ENCODE measurements at places on chromosomes 5 and 9.

DNA sequence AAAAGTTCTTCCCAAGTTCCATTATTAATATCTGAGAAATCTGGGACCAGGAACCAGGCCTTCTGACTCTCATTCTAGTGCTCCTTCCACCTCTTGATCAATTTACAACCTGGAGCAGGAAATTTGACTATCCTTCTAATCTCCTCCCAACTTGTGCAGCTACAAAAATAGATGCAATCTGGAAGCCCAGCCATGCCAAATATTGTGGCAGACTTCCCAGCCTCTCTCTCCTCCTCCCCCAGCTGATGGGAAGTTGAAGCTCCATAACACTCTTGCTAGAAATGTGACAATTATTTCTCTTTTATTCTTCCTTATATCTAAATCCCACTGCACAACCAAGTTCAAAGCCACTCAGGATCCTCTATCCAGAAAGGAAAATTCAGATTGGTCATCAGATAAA is 252.1 kb downstream of the SEC61B start:
- no peak for DNase-seq

GRCh38 chr9:130914417-130915095 is 17.9 kb upstream of the QRFP start:
- DNase-seq, result no peak

- DNase-seq, result no peak
Observed at GRCh38 chr9:17005056-17005823, 129.6 kb upstream of the CNTLN start.

DNA sequence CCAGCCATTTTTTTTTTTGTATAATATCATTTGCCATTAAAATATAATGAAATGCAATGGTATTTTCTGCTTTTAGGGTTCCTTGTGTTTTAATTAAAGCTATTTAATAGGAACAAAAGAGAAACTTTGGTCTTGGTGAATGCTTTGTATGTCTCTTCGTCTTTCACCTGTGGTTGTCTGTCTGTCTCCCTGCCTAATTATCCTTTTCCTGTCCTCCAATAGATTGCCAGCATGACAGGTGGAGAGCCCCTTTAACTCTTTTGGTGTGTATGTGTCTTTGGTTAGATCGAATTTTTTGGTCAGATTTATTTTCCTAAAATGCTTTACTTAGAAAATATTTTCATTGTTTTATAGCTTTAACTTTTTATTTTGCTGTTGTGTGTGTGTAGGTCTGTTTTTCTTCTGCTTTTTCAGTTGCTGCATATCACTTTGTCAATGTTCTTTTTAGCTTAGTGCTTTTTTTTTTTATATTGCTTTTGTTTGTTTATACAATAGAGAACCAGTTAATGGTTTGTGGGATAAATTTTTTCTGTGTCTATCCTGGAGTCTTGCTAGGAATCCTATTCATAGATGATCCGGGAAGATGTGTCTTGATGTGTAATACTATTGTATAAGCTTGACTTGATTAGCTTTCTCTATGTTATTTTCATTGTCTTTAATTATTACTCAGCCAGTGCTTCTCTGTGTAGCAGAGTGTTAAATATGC is 8.6 kb downstream of the CHMP5 start:
- no peak for DNase-seq

DNA sequence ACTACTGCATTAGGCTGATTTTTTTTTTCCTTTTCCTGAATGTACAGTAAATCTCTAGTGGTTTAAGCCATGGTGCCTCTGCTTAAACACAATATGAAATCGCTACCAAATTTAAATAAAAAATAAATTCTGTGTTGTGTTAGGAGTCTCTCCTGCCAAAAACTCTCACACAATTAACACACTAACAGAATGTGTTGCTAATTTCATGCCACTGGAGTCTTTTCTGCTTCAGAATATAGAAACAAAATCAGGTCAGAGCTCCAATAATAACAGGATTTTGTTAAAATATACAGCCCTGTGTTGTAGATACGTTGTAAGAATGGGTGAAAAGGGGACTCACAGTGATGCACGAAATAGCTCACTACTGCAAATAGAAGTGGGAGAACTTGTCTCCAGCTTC is 398.8 kb downstream of the ZSWIM6 start:
- no peak for DNase-seq

DNA sequence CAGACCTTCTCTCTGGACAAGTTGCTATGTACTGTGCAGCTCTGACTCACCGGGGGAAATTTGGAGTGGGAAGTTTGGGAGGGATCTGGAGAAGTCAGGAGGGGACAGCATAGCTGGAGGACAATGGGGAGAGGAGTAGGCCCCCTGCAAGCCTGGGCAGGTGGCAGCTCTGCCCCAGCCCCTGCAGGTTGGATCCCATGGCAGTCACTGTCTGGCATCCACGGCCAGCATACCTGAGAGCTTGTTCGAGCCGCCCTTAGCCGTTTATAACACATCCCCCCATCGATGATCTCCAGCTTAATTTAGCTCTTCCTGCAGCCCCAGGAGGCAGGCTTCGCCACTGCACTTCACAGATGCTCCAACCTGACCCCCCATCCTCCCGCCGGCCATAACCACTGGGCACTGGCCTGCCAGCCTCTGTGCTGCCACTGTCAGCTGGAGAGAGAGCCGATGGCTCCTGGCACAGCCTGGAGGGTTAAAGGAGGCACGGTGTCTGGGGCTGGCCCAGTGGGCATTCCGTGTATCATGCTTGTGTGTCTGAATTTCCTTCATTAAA is 57.7 kb upstream of the RNU6ATAC start:
- DNase-seq, result no peak

DNA sequence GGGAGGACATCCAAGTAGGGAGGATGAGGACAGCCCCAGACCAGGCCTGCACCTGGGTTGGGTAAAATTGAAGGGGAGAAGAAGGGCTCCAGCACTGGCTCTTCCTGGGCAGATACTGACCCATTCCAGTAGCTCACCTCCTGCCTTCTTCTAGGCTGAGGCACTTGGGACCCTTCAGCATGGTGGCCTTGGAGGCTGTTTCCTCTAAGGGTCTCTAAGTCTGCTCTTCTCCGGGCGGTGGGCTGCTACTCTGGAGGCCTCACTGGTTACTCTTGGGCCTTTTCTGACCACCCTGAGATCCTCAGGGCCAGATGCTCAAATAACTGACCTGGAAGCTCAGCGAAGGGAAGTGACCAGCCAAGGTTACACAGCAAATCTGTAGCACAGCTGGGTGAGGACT is 2.8 kb upstream of the TIFAB start:
- DNase-seq, result no peak

GRCh38 chr5:88979726-88980125 is 96.7 kb upstream of the MEF2C start:
- no peak for DNase-seq

DNA sequence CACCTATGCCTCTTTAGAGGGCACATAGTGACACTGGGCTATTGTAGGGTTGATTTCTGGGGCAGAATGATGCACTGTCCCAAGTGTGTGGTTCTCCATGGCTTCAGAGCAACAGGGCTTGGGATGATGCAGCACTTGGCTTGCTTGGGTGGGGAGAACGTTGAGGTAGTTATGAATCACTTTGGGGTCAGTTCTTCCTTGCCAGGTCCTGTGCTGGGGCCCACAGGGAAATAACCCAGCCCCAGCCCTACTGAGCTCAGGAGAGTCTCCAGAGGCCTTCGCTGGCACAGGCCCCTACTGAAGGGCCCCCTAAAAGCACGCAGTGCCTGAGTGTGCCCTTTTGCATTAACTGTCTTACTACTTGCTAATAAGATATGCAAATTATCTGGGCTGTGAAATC is 24.2 kb downstream of the JADE2 start:
- DNase-seq, result no peak

GRCh38 chr9:83473488-83473971 is 64.7 kb downstream of the FRMD3 start:
- DNase-seq, result no peak

All from activated CD4-positive, alpha-beta T cell treated with anti-CD3 and anti-CD28 coated beads for 48 hours (primary cell).